ENCODE measurements at places on chromosomes 1 and 21.

- DNase-seq: no peak
Measured at GRCh38 chr1:82700476-82700875, 899.7 kb downstream of the ADGRL2 start.

DNA sequence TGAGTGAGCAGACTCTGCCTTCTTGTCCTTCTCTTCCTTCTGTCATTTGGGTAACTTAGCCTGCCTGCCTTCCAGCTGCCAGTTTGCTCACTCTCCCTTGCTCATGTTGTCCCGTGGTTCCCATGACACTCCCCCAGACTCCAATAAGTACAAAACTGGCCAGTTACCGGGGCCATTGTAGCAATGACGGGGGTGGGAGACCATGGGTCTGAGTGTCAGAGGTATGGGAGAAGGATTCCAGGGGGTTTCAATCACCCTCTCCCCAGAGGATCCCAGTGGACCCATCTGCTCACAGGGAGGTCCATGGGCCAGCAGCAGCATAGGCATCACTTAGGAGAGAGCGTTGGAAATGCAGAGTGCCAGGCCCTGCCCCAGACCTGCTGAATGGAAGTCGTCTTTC, 51.3 kb downstream of the CAPN9 start:
- no peak for DNase-seq

- no peak for DNase-seq
Measured at GRCh38 chr1:106120789-106121188, 935.7 kb upstream of the PRMT6 start.

- no peak for DNase-seq
Measured at GRCh38 chr21:17610911-17611310, 1.8 kb downstream of the BTG3 start.

GRCh38 chr1:111475701-111476100, 1.9 kb downstream of the C1orf162 start:
- DNase-seq: no peak

DNA sequence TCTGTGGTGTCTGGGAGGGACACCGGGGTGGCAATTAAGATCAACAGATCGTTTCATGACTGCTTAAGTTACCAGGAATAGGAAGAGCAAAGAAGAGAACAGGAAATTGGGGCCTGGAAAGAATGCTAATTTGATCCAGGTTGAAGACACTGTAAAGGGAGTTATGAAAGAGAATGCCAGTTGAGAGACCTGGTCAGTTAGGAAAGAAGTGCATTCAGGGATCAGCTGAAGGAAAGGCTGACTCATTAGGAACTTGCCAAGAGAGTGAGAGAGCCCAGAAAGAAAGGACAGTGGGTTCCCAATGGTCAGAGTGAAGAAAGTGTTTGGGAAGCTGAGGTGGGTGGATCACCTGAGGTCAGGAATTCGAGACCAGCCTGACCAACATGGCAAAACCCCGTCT, 119.6 kb downstream of the UBE2U start:
- peak; percentile 67 for DNase-seq

GRCh38 chr1:219283541-219283940, 109.9 kb downstream of the LYPLAL1 start:
- DNase-seq: no peak

DNA sequence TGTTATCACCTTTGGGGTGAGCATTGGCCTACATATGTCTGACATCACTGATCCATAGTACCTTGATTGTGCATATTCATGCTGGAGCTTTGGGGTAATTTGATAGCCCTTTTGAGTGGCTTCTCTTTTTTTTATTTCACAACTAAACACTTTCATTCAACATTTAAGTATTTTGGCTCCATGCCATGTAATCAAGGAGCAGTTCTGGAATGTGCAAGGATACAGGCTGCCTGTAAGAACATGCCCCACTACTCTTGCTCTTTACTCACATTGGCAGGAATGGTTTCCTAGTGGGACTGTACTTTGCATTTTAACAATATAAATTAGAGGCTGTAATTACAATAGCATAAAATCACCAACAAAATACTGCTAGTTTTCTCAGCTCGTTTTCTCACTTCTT, 300.7 kb upstream of the SPAG17 start:
- no peak for DNase-seq

- no peak for DNase-seq
Measured at GRCh38 chr1:206538901-206539640, 31.7 kb downstream of the RASSF5 start.

GRCh38 chr21:44949779-44950198, 10.0 kb downstream of the SLX9 start:
- peak; percentile 54 for DNase-seq

- no peak for DNase-seq
Measured at GRCh38 chr21:42079008-42079938, 8.2 kb downstream of the UMODL1 start.

GRCh38 chr1:27589841-27590426, 14.0 kb downstream of the AHDC1 start:
- DNase-seq: peak; percentile 57

- DNase-seq: no peak
Measured at GRCh38 chr1:242011894-242012660, 13.2 kb upstream of the MAP1LC3C start.
